ENCODE measurements at places on chromosomes 3 and 15. TPM values are rescaled to one million over a fixed set of nuclear protein-coding genes. Genes with fewer than 3 reads are reported as not detected.

The CHDH gene
- 9.1 TPM for total RNA-seq

The FANCD2OS gene
- total RNA-seq = not detected

The KY gene
- 13.8 TPM for total RNA-seq

The CLSTN2 gene
- total RNA-seq = 26.9 TPM

All from camera-type eye (tissue), 1 donor.